ENCODE measurements at places on chromosomes 16 and 17. TPM values are rescaled to one million over a fixed set of nuclear protein-coding genes. Genes with fewer than 3 reads are reported as not detected.

DNA sequence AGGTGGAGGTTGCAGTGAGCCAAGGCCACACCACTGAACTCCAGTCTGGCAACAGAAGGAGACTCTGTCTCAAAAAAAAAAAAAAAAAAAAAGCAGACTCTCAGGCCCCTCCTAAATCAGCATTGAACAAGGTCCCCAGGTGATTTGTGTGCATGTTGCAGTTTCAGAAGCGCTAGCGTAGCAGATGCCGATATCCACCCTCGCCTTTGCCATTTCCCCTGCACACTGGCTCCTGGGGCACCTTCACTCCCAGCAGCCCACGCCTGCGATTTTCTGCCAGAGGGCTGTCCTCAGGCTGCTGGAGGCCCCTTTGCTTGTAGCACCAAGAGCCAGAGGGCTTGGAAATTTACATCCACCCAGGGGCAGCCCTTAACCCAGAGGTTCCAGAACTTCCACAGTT, 95.6 kb downstream of the WSCD1 start:
- no peaks in the 10 kb centered on the region for H3K27me3 ChIP-seq
- H3K4me1 ChIP-seq = no peaks in the 10 kb centered on the region
- H3K36me3 ChIP-seq = no peaks in the 10 kb centered on the region
- H3K27ac ChIP-seq = no peak overlapping the region
- DNase-seq = no peak

GRCh38 chr17:19763416-19763815, 15.3 kb upstream of the ALDH3A1 start:
- no peak overlapping the region for H3K27ac ChIP-seq
- no peaks in the 10 kb centered on the region for H3K36me3 ChIP-seq
- DNase-seq = no peak
- H3K4me3 ChIP-seq = no peak overlapping the region
- H3K4me1 ChIP-seq = peaks cover 14% of the 10 kb centered on the region

- no peaks in the 10 kb centered on the region for H3K27me3 ChIP-seq
- H3K4me1 ChIP-seq = peaks cover 15% of the 10 kb centered on the region
- H3K4me3 ChIP-seq = no peak overlapping the region
- H3K36me3 ChIP-seq = peaks cover 21% of the 10 kb centered on the region
- H3K27ac ChIP-seq = no peak overlapping the region
Measured at GRCh38 chr17:46115699-46116098, 77.5 kb downstream of the KANSL1 start.

- peak overlapping the region; percentile 90 for H3K27ac ChIP-seq
- peaks cover 50% of the 10 kb centered on the region for H3K4me1 ChIP-seq
- peak; percentile 55 for DNase-seq
- no peaks in the 10 kb centered on the region for H3K27me3 ChIP-seq
- H3K36me3 ChIP-seq = no peaks in the 10 kb centered on the region
Measured at GRCh38 chr17:56754523-56755208, 79.1 kb downstream of the C17orf67 start.

- no peak overlapping the region for H3K27ac ChIP-seq
- DNase-seq = no peak
- H3K27me3 ChIP-seq = peaks cover 11% of the 10 kb centered on the region
- H3K4me1 ChIP-seq = peaks cover 21% of the 10 kb centered on the region
- H3K36me3 ChIP-seq = no peaks in the 10 kb centered on the region
Measured at GRCh38 chr16:68401871-68402747, 46.2 kb downstream of the SMPD3 start.

Gene TSPAN10
- total RNA-seq = 0.75 TPM

Gene HOXB7
- total RNA-seq = 0.25 TPM

Gene SLC22A31
- 2.8 TPM for total RNA-seq

Data from activated CD4-positive, alpha-beta T cell treated with anti-CD3 and anti-CD28 coated beads, Interleukin-2, amount 10 ng/mL, durations not matched to agents 7 days and 5 days (primary cell).